Brain microvascular endothelial cell (primary cell): ENCODE measurements at places on chromosomes 5 and 9.

DNA sequence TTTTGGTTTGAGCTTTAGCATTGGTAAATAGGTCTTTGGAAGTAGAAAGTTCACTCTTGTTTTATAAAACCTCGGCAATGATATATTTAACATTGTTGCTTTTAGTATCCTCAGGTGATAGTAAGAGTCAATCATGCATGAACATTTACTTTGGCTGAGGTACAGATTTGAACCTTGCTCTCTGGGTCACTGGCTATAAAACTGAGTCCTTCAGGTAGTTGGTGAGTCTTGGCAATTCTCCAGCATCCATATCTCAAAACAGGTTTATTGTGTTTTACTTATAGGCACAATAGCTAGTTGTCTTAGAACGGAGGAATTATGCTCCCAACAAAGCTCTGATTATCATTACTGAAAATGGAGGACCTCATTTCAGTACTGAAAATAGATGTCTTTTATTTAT is 75.1 kb downstream of the MAT2B start:
- no peak for DNase-seq

- DNase-seq: no peak
Observed at GRCh38 chr9:78858266-78858665, 561.3 kb downstream of the PSAT1 start.

GRCh38 chr5:166370928-166371690 is 1920.3 kb upstream of the WWC1 start:
- DNase-seq: no peak

- DNase-seq: no peak
Observed at GRCh38 chr9:75228893-75229292, 140.6 kb downstream of the OSTF1 start.

- no peak for DNase-seq
Observed at GRCh38 chr5:32859211-32859641, 148.1 kb downstream of the NPR3 start.

DNA sequence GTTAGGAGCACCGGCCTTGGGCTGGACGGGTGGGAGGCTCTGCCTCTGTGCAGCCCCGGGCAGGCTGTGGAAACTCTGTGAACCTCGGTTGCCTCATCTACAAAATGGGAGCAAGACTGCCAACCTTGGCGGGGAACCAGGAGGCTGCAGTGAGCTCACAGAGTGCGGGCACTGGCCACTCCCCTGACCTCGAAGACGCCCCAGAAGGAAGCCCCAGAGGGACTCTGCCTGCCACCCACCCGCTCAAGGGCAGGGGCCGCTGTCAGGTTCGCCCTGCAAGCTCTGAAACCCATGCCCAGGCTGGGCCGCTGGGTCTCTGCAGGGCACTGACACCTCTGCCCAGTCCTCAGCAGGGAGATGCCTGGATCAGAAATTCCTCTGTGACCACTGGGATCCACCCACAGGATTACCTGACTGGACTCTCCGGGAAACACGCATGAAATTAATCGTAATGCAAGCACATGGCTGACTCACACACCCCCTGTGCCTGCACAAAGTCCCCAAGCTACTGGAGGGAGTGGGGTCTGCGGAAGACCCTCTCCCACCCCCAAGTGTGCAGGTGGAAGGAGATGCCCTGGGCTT is 7.4 kb downstream of the CCDC187 start:
- DNase-seq: no peak

GRCh38 chr5:140556438-140556837 is 835 bp downstream of the SRA1 start:
- DNase-seq: no peak

DNA sequence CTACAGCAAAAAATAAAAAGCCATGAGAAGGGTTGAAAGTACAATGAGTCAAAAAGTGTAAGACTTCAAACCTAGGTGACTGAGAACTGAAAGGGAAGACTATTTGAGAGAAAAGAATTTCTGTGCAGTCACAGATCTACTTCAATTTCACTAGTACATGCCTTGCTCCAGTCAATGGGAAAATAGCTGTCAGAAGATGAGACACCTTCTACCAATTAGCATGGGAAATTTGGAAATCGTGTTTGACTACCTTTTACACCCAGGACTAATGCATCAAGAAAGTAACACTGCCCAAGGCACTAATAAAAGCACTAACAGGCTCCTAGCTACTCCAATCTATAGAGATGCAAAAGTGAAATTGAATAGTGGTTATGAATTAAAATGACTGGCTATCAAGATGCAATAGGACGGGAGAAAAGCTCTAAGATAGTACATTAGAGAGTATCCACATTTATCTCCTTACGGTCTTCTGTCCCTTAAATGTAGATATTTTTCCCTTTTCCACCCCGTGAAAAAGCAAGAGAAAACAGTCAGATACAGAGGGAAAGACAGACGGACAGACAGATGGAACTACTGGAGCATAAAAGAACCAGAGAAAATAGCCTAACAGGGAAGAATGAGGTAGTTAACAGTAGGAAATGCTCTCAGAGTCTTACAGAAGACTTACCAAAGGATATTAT is 15.2 kb downstream of the ERP44 start:
- DNase-seq: no peak

GRCh38 chr5:15887093-15887492 is 292.5 kb downstream of the MARCHF11 start:
- no peak for DNase-seq

GRCh38 chr5:135094339-135095051 is 60.5 kb upstream of the PITX1 start:
- no peak for DNase-seq

GRCh38 chr9:70607926-70608325 is 193.5 kb upstream of the KLF9 start:
- DNase-seq: no peak
